ENCODE measurements at places on chromosomes 5 and 9.

- peak; percentile 54 for DNase-seq
Measured at GRCh38 chr9:102867488-102867887, 127.6 kb upstream of the CYLC2 start.

DNA sequence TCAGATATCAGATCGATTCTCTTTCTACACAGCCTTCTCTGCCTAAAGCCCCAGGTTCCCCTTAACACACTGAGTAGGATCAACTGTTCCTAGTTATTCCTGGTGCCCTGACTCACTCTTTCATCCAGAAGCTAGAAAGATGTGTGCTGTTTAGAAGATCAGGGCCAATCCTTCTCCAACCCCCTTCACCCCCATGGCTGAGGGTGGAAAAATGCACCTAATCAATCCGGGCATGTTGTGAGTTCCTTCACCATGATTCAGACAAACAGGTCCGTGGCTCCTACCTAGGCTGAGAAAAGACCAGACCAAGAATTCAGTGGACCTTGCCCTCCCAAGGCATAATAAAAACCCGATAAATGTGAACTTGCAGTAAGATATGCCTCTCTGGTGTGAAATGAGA, 85.4 kb upstream of the EQTN start:
- no peak for DNase-seq

GRCh38 chr9:84146893-84147710, 166.5 kb downstream of the RMI1 start:
- DNase-seq, result no peak

DNA sequence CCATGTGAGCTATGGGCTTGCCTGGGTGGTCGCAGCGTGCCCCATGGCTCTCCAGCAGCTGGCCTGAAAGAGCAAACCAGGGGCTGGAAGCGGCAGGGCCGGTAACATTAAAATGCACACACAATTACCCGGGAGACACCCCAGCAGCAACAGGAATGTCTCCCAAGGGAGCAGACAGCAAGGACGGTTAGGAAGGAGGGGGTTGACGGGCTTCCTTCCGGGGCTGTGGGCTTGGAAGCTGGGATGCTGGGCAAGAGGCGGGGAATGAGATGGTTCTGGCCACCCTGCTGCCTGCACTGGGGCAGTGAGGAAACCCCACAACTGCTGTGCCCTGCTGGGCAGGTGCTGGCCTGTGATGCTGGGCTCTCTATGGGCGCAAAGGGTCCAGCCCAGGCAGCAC, 71.8 kb upstream of the ADAMTS2 start:
- DNase-seq, result peak; percentile 42
